Fibroblast of mammary gland (primary cell): ENCODE measurements at places on chromosomes 5 and 9.

DNA sequence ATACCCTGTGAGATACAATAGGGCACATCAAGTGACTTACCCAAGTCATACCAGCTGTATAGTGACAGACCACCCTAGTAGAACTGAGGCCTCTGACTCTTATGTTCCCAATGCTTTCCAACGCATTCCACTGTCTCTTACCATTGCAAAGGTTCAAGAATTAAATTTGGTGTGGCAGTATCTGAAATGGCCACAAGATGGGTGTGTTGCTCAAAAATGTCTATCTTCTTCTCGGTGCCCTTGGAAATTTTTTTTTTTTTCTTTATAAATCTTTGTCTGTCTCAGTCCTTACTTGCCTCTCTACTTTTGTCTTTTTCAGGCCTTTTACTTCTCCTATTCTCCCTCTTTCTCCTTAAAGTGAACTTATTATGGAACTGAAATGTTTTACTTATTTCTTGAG is 48.4 kb downstream of the GPR21 start:
- DNase-seq, result peak; percentile 57

DNA sequence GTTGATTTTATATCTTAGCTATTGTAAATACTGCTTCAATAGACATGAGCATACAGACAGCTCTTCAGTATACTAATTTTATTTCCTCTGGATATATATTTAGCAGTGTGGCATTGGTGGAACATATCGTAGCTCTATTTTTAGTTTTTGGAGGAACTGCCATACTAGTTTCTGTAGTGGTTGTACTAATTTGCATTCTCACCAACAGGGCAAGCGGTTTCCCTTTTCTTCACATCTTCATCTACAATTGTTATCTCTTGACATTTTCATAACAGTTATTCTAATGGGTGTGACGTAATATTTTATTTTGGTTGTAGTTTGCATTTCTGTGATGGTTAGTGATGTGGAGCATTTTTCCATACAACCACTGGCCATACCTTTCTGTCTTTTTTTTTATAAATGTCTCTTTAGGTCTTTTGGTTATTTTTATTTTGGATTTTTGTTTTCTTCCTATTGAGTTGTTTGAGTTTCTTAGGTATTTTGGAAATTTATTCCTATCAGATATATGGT is 32.5 kb downstream of the TAF11L14 start:
- no peak for DNase-seq

- no peak for DNase-seq
Observed at GRCh38 chr5:98933445-98934072, 4.8 kb upstream of the CHD1 start.

- no peak for DNase-seq
Observed at GRCh38 chr5:142262683-142263082, 62.1 kb downstream of the SPRY4 start.

GRCh38 chr9:80797101-80797829 is 892.1 kb downstream of the TLE1 start:
- DNase-seq, result peak; percentile 8

DNA sequence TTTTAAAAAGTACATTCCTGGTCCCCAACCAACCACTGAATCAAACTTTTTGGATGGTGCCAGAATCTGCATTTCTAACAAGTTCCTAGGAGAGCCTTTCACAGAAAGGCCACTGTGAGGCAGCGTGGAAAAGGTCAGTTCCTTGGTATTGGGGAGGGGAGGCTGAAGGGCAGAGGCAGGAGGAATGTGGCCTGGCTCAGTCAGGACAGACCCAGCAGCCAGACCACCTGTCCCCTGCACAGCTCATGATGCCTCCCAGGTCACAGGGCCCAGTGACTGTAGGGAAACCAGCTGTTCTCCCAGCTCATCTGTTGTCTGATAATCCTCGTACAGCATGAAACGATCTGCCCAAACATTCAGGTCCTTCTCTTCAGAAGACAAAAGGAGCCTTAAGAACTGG is 132.9 kb downstream of the LHFPL2 start:
- DNase-seq, result no peak

- peak; percentile 49 for DNase-seq
Observed at GRCh38 chr9:88390371-88390990, 2.2 kb downstream of the SPIN1 start.

DNA sequence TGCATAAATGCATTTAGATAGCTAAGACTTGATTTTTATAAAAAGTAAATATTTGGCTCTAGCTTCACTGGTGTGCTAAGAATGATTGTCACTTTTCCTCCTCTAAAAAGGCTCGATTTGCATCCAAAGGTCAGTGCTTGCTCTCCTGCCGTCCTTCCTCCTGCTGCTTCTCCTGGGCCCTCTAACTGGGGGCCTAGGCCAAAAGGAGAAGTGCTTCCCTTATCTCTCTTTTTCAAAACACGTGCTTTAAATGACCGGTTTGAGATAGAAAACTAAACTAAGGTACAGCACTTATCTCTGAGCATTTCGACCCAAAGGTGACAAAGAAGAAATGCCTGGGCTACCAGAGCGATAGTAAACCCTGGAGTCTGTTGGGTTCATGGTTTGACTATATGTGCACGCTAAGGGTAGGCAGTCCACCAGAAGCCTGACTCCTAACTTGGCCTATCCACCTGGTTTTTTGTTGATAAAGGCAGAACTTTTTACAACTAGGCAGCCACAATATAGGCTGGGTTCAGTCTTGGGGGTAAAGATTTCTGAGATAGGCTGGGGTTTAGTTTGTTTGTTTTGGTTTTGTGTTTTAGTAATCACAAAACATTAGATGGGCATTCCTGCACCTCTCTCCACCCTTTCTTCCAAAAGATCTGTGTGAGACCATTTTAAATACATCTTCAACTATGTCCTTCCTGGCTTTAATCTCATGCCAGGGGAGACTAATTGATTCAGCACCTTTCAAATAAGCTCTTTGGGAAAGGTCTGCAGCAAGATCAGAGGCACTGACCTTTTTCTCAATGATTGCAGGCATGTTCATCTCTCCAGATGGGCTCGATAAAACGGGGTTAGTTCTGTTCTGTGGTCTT is 3.8 kb downstream of the NR2F1-AS1 start:
- DNase-seq, result no peak

DNA sequence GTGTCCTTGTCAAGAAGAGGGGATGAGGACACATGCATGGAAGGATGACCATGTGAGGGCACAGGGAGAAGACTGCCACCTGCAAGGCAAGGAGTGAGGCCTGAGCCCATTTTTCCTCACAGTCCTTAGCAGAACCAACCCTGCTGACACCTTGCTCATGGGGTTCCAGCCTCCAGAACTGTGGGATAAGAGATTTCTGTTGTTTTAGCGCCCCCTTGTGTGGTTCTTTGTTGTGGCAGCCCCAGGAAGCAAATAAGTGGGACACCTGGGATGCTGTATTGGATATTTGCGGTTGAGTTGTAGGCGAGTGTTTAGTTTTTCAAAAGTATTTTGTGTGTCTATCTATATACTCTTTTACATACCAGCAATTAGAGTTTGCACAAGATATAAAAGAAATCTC is 206.4 kb downstream of the NXNL2 start:
- DNase-seq, result peak; percentile 58

- DNase-seq, result peak; percentile 27
Observed at GRCh38 chr9:15513335-15513734, 2.6 kb upstream of the PSIP1 start.

GRCh38 chr9:128185979-128186965 is 5.1 kb downstream of the CIZ1 start:
- no peak for DNase-seq

- DNase-seq, result no peak
Observed at GRCh38 chr5:178535299-178536175, 54.7 kb downstream of the COL23A1 start.

DNA sequence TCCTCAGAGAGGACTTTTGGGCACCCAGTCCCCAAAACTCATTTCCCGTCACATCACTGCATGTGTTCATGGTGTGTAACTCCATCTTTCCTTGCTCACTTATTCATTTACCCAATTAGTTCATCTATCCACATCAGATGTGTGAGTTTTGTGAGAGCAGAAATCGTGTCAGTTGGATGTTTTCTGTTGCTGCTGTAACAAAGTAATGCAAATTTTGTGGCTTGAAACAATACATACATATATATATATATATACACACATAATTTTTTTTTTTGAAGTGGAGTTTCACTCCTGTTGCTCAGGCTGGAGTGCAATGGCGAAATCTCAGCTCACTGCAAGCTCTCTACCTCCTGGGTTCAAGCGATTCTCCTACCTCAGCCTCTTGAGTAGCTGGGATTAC is 70.5 kb upstream of the BOD1 start:
- no peak for DNase-seq

DNA sequence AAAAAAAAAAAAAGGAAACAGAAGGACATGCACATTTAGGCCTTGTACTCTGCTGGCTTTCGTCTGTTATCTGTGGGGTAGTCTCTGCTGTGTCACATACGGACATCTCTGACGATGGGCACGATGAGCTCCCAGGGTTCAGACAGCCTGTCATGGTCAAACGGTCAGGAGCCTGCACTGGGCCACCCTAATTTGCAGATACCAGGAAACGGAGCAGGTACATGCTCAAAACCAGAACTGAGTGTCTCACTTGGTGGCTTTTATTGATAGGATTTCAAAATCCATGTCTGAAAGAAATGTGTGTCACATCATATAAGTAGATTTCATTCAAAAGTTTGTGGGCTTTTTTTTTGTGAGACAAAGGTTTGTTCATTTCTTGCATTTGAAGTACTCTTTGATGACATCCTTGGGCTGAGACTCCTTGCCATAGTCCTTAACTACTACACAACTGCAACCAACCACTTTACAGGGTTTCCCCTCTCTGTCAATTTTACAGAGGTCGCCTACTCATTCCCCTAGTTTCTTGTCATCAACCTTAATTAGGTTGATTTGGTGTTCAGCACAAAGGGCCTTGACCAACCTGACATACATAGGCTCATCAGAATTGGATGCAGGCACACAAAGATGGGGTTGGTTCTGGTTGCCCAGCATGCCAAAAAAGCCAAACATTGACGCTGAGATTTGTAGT is 9.0 kb downstream of the CKMT2 start:
- DNase-seq, result no peak

GRCh38 chr9:134707031-134707680 is 65.6 kb downstream of the COL5A1 start:
- peak; percentile 82 for DNase-seq

DNA sequence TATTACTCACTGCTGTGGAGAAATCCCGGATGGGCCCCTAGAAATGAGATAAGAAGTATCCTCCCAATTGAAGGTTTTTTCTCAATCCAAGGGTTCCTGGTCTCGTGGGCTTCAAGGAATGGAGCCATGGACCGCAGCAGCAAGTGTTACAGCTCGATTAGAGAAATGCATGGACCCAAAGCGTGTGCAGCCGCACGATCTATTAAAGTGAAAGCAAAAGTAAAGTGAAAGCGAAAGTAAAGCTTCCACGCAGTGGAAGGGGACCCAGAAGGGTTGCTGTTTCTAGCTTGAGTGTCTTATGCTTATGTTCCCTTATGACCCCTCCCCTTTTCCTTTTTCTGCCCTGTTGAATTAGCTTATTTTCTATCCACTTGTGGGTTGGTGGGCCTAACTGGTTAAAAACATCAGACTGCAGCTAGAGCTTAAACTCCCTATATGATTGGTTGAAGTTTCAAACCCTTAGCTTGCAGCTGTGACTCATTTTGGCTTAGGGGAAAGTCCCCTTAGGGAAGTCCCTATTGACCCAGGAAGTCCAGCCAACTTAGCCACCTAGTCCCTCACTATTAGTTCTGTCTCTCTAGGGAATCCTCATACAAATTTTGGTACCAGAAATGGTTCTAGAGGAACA is 1111.8 kb downstream of the TAF11L14 start:
- DNase-seq, result peak; percentile 27

GRCh38 chr9:128062846-128063831 is 4.0 kb downstream of the NAIF1 start:
- no peak for DNase-seq

GRCh38 chr5:16980983-16981382 is 44.9 kb upstream of the MYO10 start:
- DNase-seq, result peak; percentile 37

- no peak for DNase-seq
Observed at GRCh38 chr5:100694100-100694499, 158.9 kb downstream of the FAM174A start.

GRCh38 chr9:137255448-137256114 is 454 bp downstream of the NELFB start:
- DNase-seq, result peak; percentile 16

- no peak for DNase-seq
Observed at GRCh38 chr5:172565455-172565854, 75.6 kb upstream of the NEURL1B start.

DNA sequence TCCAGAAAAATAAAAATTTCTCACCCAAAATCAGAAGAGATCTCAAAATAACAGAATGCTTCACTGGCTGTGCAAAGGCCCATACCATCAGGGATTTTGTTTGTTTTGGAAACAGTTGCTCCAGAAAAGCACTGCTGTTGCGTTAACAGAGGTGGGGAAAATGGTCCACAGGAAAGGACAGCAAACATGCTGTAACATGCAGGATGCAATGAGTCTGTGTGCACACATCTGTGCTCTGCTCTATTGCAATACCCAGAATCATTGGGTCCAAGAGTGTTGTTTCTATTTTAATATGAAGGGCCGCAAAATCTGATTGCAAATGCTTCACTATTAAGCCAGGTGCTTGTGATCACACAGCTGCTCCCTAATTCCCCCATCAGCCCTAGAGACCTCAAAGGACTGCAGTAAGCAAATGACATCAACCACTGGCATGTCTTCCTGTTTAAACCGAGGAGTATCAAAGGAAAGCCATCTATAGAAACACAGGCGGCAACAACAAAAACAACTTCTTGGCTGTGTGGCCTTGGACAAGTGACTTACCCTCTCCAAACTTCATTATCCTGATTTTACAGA is 141.0 kb downstream of the DCP2 start:
- no peak for DNase-seq

GRCh38 chr9:94804316-94804715 is 77.8 kb downstream of the AOPEP start:
- DNase-seq, result no peak

DNA sequence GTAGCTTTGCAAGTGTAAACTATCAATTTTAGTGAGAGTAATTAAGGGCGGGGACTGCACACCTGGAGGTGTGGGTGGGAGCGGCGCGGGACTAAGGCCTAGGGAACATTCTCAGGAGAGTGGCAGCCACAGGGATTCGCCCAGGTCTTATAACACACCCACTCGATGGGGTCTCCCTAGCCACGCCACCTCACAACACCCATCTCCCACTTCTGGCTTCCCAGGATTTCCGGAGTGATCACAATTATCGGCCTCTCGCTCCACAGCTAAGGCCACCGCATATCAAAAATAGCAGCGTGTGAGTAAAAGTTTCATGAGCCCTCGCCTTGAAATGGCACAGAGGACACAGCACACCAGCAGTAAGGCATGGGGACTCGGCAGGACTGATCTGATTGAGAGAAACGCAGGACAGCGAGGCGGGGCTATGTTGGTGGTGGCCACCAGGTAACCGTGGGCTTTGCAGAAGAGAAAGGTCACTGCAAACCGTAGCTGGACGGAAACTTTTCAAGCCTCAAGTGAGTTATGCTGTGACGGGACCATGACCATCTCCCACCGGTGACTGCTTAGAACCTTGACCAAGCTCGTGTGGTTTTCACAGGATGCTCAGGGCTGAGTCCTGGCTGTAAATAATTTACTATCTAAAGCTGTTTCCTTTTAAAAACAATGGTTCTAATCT is 1.1 kb upstream of the LPAR1 start:
- DNase-seq, result no peak

GRCh38 chr5:121763665-121764064 is 88.0 kb upstream of the FTMT start:
- no peak for DNase-seq

GRCh38 chr5:3531320-3531986 is 64.2 kb upstream of the IRX1 start:
- no peak for DNase-seq
